ENCODE measurements at places on chromosomes 12 and 14. TPM values are rescaled to one million over a fixed set of nuclear protein-coding genes. Genes with fewer than 3 reads are reported as not detected.

ANG gene
- 1.9 TPM for polyA plus RNA-seq

KRT6C gene
- not detected for polyA plus RNA-seq

LPCAT3 gene
- 23.2 TPM for polyA plus RNA-seq

TTC9 gene
- polyA plus RNA-seq = 5.0 TPM

KLRF2 gene
- not detected for polyA plus RNA-seq

NUAK1 gene
- 5.8 TPM for polyA plus RNA-seq

SSTR1 gene
- 0.94 TPM for polyA plus RNA-seq

ZDHHC22 gene
- polyA plus RNA-seq = 0.49 TPM

ASPG gene
- 2.5 TPM for polyA plus RNA-seq

CCDC197 gene
- not detected for polyA plus RNA-seq

BEST3 gene
- 26.2 TPM for polyA plus RNA-seq

All from muscle of leg (tissue), 16 donors.